Activated T-cell treated with anti-CD3 and anti-CD28 coated beads for 24 hours (primary cell): ENCODE measurements at places on chromosomes 3 and 15.

DNA sequence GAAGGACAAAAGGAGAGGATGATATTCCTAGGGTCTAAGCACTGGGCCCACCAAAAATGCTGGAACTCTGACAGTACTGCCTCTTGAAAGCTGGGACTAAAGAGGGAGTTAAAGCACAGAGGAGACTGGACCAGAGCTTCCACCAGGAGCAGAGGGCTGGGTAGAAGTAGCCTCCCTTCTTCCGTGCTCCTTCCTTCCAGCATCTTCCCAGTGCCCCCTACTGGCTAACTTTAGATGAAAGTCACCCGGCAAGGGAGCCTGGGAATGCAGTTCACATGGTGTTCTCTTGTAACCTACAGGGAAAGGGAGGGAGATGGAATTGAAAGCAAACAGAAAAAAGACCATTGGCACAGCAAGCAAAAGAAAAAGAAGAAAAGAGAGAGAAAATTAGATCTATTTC, 106.1 kb upstream of the COL8A1 start:
- DNase-seq = no peak

- peak; percentile 67 for DNase-seq
These were observed 74.8 kb downstream of the IL20RB start for GRCh38 chr3:137032465-137033120.

DNA sequence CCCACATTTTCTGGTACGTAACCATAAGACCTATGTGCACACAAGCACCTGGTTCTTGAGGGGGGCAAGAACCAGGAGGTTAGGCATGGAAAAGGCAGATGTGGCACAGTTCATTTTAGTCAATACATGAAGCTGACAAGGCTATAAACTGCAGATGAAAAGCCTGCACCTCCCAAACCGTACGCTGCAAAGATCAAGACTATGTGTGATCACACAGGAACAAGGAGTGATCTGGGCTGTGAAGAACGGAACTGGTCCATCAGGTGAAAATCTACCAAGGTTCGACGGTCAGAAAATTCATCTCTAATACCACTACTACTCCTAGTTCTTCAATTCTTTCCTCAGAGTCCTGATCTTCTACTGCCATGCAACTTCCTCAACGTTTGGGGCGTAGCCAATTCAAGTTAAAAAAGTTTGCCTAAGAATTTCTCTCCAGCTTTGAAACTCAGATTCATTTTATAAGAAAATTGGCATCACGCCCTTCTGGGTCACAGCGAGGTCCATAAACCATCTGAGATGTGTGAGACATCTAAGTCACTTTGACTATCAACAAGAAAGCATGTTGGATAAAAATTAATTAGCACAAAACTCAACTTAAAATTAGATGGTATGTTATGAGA, 41.9 kb downstream of the PLD1 start:
- DNase-seq = no peak

- DNase-seq = no peak
These were observed 761.3 kb upstream of the GRM7 start for GRCh38 chr3:6099458-6100075.

GRCh38 chr3:126501736-126502135, 15.8 kb downstream of the UROC1 start:
- no peak for DNase-seq

DNA sequence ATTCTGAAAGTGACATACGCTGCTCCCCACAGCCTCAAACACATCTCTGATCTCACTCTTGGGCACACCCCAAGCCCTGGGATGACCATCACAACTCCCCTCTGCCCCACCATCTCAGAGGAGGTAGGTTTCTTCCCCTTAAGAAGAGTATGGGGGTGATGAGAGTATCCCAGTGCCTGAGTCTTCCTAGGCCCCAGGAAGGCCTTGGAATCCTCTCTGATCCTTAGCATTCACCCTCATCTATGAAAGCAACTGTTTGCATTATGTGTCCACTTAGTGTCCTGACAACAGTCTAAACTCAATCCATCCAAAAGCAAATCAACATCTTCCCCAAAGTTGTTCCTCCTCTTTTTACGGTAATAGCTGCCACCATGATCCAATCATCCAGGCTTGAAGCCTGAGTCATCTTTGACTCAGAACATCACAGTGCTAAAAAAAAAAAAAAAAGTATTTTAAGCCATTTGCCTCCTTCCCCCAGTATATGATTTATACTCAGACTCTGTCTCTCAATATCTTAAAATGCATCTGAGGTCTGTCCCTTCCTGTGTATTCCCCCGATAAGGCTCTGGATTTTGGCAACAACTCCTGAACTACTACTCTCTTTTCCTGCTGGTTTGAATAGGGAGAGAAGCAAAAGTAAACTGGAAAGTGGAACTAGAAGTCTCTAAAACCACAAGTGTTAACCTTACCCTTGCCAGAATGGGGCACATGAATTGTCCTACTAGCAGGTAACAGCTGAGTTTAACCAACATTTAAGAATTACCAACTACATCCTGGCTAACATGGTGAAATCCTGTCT, 22.5 kb downstream of the POPDC2 start:
- DNase-seq = no peak

- DNase-seq = no peak
These were observed 11.0 kb downstream of the SPTBN5 start for GRCh38 chr15:41882689-41883483.

DNA sequence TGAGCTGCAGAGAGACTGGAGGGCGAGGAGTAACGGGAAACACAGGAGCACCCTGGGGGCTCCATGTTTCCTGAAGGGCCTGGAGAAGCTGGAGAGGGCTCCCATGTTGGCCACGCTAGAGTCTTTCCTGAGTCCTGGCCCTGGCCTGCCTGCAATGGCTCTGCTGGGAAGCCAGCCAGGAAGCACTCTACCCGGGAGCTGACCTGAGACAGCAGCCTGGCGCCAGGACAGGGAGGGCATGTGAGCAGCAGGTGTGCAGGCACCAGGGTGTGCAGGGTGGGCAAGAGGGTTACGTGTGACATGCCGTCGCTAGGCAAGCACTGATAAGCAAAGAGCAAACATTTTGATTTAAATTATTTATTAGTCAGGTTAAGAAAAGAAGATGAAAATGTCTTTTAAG, 301.4 kb downstream of the OCA2 start:
- DNase-seq = no peak

- DNase-seq = no peak
These were observed 376.5 kb downstream of the MFSD1 start for GRCh38 chr3:159178209-159178897.

- no peak for DNase-seq
These were observed 3.6 kb downstream of the CHDH start for GRCh38 chr3:53842436-53843194.

- no peak for DNase-seq
These were observed 18.5 kb downstream of the SEC11A start for GRCh38 chr15:84697236-84697990.

DNA sequence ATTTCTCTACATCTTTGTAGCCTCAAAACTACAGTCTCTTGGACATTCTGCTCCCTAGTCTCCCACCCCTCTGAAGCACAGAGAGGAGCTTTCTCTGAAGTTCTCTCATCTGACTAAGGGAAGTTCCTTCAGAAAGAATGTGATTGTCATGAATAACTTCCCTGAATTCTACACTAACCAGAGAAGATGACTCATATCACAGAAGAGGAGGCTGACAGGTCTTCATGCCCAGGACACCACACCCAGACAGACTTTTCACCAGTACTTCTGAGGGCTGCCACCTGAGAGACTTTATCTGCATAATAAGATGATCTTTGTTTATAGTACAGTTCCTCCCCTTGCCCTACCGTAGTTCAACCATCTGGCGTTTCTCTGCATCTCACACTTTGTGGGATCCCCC, 52.8 kb downstream of the CDIN1 start:
- no peak for DNase-seq

GRCh38 chr3:188776447-188776846, 395.3 kb upstream of the TPRG1 start:
- no peak for DNase-seq

GRCh38 chr3:54243056-54243931, 120.9 kb downstream of the CACNA2D3 start:
- no peak for DNase-seq

DNA sequence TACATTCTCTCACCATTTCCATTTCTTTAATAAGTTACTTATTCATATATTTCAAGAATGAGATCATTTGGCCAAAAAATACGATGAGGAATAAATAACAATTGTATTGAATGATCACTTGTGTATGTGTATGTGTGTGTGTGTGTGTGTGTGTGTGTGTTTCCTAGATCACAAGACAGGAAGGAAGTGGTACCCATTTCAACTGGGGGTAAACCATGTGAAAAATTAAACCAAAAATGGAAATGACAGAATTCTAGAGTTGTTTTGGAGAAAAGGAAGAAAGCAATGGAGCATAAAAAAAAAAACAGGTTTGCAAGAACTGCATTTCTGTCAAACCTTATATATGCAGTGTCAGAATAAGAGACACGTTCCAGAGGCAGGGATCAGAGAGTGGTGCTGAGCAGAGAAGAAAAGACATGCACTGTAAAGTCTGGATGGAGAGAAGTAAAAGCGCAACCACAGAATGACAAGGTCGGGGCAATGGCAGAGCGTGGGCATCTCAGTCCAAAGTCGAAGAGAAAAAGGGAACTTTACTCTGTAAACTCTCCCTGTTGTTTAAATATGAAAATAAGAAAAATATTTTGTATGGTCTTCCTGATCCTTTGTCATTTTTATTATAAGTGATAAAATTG, 75.5 kb downstream of the PEX5L start:
- DNase-seq = no peak

- no peak for DNase-seq
These were observed 66.3 kb downstream of the GTPBP8 start for GRCh38 chr3:113057117-113057516.

DNA sequence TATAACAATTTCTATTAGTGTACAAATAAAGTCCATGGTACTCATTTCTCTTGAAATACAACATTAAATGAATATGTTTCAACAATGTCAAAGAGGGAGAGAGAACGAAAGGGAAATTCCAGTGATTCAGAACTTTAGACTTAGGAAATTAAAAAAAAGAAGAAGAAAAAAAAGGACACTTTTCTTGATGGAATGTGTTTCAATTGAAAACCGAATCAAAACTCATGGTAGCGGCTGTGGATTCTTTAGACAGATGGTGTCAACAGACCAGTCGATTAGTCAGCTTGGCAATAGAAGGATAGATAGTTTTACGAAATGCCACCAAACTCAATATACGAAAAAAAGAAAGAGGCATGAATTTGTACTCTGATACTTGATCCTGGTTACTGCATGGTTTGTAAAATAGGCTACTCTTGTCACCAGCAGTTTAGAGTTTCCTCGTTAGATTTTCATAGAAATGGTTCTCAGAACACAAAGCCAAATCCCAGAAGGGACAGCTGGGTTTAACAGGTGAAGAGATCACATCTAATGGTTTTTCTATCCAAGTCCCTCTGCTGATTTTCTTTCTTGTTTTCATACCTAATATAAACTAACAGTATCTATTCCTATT, 793.5 kb downstream of the ROBO1 start:
- DNase-seq = no peak

GRCh38 chr15:97235611-97235985, 724.9 kb upstream of the ARRDC4 start:
- no peak for DNase-seq

DNA sequence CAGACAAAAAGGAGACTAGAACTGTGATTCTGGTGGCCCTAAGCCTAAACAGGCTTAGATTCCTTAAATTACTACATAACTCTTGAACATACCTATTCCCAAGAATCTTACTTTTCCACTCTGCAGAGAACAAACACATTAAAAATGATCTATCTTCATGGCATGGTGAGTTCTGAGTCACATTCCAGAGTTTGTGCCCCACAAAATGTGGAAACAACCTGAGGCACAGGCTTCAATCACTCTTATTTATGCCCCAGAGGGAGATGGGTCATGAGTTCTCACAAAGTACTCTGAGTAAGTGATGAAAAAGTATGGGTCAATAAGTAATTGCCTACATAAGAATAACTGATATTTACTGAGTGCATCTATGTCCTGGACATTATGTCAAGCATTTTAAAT, 137.5 kb upstream of the SLC2A2 start:
- DNase-seq = no peak

GRCh38 chr3:59263152-59263551, 213.3 kb upstream of the CFAP20DC start:
- DNase-seq = no peak

GRCh38 chr15:45156744-45157455, 27.1 kb downstream of the DUOX1 start:
- DNase-seq = no peak

DNA sequence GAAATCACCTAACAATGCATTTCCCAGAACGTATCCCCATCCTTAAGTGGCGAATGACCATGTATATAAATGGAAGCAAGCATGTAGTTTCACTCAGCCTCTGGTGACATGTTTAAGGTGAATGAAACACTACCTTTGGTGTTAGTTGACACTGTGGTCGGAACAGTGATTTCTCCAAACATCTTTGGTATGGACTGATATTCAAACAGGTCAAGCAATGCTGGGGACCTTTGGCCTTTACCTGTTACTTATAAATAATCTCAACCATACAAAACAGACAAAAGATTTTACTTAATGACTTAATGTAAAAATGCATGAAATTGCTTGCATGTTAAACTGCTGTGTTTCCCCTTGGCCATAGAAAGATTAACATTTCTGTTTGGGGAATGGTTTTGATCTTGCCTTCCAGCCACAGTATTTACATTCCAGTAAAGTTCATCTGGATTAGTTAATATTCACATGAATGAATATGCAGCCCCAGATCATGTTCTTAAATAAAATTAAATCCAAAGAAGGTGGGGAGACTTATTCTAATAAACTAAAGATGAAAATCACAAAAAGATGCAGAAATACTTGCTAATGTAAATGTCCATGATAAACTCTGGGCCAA, 74.4 kb upstream of the HES1 start:
- DNase-seq = no peak

DNA sequence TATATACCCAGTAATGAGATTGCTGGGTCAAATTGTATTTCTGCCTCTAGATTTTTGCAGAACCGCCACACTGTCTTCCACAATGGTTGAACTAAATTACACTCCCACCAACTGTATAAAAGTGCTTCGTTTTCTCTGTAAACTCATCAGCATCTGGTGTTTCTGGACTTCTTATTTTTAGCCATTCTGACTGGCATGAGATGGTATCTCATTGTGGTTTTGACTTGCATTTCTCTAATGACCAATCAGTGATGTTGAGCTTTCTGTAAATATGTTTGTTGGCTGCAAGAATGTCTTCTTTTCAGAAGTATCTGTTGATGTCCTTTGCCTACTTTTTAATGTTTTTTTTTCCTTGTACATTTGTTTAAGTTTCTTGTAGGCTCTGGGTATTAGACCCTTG, 182.9 kb upstream of the TRIM42 start:
- no peak for DNase-seq

- no peak for DNase-seq
These were observed 206.4 kb upstream of the P2RY1 start for GRCh38 chr3:152628496-152628895.

GRCh38 chr3:150495563-150496168, 50.6 kb downstream of the SERP1 start:
- DNase-seq = no peak

DNA sequence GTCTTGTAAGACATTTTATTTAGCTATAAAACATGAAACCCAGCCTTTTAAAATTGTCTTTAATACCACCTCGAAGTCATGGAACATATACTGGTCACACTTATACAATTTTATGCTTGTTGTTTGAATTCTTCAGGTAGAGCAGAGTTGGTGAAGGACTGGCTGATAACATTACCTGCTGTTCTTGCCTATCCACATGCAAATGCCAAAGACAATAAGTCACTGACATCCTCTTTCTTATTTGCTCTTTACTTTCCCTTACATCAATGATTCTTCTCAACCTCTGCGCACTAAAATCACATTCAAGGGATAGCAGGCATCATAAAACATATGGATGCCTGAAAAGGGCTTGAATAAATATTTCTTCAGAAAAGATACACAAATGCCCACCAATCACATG, 392.5 kb upstream of the ATP11B start:
- no peak for DNase-seq
